ENCODE measurements at places on chromosomes 6 and 20. TPM values are rescaled to one million over a fixed set of nuclear protein-coding genes. Genes with fewer than 3 reads are reported as not detected.

- no peak overlapping the region for H3K4me3 ChIP-seq
- no peak overlapping the region for H3K27ac ChIP-seq
- H3K27me3 ChIP-seq = peaks cover 14% of the 10 kb centered on the region
- DNase-seq = no peak
- H3K4me1 ChIP-seq = no peaks in the 10 kb centered on the region
- H3K36me3 ChIP-seq = no peaks in the 10 kb centered on the region
Observed at GRCh38 chr6:152941746-152942145, 41.1 kb downstream of the FBXO5 start.

DNA sequence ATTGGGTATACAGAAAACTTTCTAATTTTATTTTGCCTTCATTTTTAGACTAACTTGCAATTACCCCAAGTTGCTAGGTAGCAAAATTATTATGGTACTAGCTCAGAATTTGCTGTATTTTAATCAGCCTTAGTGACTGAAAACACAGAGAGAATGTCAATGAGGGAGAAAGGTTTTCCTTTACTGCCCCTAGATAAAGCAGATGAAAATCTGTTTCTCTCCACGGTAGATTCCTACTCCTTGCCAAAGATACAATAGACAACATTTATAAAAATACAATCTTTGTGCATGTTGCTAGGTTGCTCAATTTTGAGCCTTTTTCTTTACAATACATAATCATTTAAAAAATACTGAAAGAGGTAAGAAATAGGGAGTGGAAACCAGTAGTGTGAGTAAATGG, 222.2 kb downstream of the BCKDHB start:
- H3K4me1 ChIP-seq = no peaks in the 10 kb centered on the region
- H3K36me3 ChIP-seq = no peaks in the 10 kb centered on the region
- no peak overlapping the region for H3K4me3 ChIP-seq
- no peak overlapping the region for H3K27ac ChIP-seq
- no peaks in the 10 kb centered on the region for H3K27me3 ChIP-seq

The DNAJC5 gene
- 32.5 TPM for total RNA-seq

DNA sequence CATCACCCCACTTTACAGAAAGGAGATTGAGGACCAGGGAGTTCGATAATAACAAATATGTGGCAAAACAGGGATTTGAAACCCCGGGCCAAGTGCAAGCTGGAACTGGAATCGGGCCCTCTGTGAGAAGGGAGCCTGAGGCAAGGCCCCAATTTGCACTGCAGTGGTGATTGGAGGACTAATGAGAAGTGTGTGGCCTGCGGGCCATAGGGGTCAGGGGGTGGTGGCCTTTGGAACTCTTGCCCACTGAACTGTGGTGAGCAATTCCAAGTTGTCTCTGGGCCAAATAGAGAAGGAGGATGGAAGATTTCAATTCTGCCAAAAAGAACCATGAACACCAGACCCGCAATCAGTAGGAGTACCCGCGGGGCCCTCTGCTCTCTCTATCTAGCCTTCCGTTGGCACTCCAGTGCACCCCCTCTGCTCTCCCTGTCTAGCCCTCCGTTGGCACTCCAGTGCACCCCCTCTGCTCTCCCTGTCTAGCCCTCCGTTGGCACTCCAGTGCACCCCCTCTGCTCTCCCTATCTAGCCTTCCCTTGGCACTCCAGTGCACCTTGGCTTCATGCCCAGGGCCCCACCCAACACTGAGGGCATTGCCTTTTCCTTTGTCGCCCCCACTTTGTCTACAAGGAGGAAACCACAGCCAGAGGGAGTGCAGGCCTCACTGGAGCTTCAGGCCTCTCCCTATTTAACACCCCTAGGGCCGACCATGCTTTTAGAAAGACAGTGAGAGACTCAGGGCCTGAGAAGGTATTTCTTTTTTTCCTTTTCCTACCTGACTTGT, 6.0 kb upstream of the PTPRA start:
- no peak for DNase-seq
- H3K4me3 ChIP-seq = no peak overlapping the region
- peaks cover 24% of the 10 kb centered on the region for H3K36me3 ChIP-seq
- H3K4me1 ChIP-seq = peaks cover 62% of the 10 kb centered on the region

DNA sequence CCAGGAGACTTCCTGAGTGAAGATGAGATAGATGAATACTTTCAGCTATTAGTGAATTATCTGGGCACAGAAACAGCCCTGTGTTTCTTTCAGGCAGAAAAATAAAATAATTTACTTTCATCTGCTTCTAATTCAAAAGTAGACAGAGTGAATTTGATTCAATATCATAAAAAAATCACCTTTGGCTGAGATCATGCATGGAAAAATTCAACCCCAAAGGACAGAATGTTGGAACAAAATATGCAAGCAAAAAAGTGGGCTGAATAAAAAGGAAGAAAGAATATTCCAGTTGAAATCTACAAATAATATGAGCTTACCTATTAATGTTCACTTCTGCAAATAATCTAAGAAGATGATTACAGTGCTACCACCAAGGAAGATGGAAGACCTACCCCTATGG, 546.9 kb downstream of the TFAP2B start:
- DNase-seq = no peak
- no peaks in the 10 kb centered on the region for H3K27me3 ChIP-seq
- no peak overlapping the region for H3K4me3 ChIP-seq
- no peaks in the 10 kb centered on the region for H3K36me3 ChIP-seq
- no peak overlapping the region for H3K27ac ChIP-seq
- H3K4me1 ChIP-seq = no peaks in the 10 kb centered on the region

- peaks cover 60% of the 10 kb centered on the region for H3K36me3 ChIP-seq
- H3K4me1 ChIP-seq = peaks cover 53% of the 10 kb centered on the region
- H3K27ac ChIP-seq = no peak overlapping the region
- no peaks in the 10 kb centered on the region for H3K27me3 ChIP-seq
Observed at GRCh38 chr6:33304216-33304615, 5.5 kb upstream of the RGL2 start.

DNA sequence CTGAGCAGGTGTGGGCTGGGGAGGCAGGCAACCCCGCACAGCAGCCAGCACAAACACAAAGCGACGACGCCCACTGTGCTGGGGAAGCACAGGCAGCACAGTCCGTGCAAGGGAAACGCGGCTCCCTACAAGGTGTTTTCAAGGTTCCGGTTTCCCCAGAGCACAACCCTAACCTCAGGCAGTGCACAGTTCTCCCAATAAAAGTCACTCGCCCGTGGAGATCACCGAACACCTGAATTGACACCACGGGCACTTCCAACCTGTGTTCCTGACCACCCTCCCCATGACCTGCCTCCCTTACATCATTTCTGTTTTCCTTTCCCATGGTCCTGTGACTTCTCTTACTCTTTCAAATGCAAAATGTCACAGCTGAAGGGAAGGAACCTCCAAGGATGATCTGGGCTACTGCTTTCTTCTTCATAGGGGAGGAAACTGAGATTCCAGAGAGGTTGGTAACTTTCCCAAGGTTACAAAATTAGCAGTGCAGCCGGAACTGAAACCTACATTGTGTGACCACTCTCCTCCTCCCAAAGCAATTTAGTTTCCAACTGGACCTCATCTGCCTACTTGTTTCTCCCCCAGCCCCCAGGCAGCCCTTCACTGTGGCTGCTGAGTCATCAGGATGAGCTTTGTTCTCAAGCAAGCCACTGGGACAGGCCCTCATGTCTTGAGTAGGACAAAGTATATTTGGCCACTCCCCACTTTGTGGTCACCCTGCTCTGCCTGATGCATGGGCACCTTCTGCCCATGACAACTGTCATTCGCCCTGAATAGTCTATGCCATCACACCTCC, 125.3 kb downstream of the ATXN1 start:
- H3K4me1 ChIP-seq = peaks cover 42% of the 10 kb centered on the region
- no peaks in the 10 kb centered on the region for H3K27me3 ChIP-seq
- H3K4me3 ChIP-seq = no peak overlapping the region
- peak; percentile 42 for DNase-seq
- no peak overlapping the region for H3K27ac ChIP-seq
- peaks cover 39% of the 10 kb centered on the region for H3K36me3 ChIP-seq

DNA sequence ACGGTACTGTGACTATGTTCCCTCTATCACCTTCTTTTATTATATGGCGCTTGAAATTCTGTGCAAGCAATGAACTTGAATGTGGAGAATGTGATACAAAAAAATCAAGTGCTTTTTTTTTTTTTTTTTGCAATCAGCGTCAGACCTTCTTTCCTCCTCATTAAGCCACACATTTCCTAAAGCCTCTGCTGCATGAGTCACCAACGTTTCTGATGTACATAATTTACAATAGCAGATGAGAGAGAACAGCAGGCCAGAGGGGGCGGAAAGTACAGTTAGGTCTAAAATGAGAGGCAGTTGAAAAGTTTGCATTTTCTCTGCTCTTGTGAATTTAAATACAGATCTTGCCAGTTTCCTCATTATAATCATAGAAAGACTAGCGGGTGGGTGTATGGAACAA, 114.6 kb upstream of the RIPOR2 start:
- DNase-seq = peak; percentile 86
- peaks cover 3% of the 10 kb centered on the region for H3K36me3 ChIP-seq
- no peaks in the 10 kb centered on the region for H3K27me3 ChIP-seq
- peak overlapping the region; percentile 63 for H3K4me3 ChIP-seq

The TBX18 gene
- total RNA-seq = not detected

DNA sequence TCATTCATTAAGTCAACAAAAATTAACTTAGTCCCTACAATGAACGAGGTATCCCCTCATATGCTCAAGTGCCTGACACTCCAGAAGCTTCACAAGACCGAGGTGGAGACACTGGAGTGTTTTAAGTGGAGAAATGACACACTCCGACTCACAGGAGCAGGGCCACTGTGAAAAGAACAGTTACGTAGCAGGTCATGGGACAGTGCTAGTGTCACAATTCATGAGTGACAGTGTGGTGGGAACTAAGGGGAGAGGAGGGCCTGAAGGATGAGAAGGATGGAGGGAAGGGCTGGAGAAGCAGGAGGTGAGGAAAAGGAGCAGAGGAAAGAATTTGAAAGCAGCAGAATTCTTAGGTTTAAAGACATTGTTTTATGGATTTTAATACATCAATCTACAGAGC, 1.3 kb upstream of the HLA-A start:
- H3K27ac ChIP-seq = peak overlapping the region; percentile 100
- no peaks in the 10 kb centered on the region for H3K27me3 ChIP-seq
- DNase-seq = no peak
- H3K4me1 ChIP-seq = peaks cover 34% of the 10 kb centered on the region

DNA sequence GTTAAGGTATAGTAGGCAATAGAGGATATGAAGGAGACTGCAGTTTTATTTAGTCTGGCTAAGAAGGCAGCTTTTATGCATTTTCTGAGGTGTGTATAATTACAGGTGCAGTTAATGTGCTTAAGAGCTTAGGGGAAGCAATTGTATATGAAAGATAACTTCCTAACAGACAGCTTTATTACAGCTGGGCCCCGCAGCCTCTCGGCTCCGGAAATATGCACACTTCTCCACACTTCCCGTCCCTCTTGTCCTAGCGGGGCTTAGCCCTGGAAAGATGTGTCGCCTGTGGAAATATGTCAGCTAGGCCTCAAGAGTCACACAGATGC, 178.4 kb upstream of the ARID1B start:
- H3K4me1 ChIP-seq = no peaks in the 10 kb centered on the region
- no peaks in the 10 kb centered on the region for H3K36me3 ChIP-seq

- H3K27ac ChIP-seq = no peak overlapping the region
- DNase-seq = no peak
- no peaks in the 10 kb centered on the region for H3K36me3 ChIP-seq
Observed at GRCh38 chr6:148293181-148293995, 49.2 kb upstream of the SASH1 start.

The UBR2 gene
- 24.5 TPM for total RNA-seq

DNA sequence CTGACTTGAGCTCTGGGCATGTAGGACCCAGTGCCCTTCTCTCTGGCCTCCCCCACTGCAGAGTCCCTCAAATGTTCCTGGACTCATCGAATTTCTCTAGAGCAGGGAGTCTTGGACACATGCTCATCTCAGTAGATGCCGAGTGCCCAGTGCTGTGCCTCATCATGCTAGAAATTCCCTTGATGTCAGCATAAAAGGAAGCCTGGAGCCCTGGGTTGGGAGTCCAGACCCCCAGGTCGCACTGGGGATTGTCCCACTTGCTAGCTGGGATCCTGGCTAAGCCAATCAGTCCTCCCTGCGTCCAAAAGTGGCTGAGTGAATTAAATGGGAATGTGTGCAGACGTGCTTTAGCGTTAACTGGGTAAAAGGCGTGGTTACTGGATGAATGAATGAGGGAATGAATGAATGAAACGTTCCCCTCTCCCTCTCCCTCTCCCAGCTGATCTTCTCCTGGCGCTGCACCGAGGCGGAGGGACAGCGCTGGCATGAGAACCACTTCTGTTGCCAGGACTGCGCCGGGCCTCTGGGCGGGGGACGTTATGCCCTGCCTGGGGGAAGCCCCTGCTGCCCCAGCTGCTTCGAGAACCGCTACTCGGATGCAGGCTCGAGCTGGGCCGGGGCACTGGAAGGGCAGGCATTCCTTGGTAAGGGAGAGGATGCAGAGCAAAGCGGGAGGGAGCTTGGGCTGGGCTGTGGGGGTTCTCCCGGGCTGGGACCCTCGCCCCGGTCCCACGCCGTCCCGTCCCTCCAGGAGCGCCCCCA, 1.6 kb upstream of the TOMM6 start:
- DNase-seq = peak; percentile 18
- H3K4me3 ChIP-seq = peak overlapping the region; percentile 91
- peaks cover 24% of the 10 kb centered on the region for H3K4me1 ChIP-seq
- H3K36me3 ChIP-seq = peaks cover 23% of the 10 kb centered on the region
- no peak overlapping the region for H3K27ac ChIP-seq

DNA sequence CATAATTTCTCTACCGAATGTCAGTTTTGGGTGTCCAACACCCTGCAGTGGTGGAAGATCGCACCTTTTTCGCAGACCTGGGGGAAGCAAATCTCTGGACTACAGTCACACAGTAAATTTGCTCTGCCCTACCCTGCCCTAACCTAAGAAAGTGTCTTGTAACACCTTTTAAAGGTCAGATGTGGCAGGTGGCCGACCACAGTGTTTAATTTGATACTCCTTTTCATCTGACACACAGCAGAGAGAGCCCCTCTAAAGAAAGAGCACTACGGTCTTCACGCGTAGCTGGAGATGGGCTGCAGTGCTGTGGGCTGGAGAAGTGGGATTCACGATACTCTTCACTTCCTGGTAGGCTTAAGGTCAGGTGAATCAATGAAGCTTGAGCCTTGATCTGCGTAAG, 109.9 kb downstream of the TMEM242 start:
- H3K27me3 ChIP-seq = no peaks in the 10 kb centered on the region
- H3K36me3 ChIP-seq = no peaks in the 10 kb centered on the region
- DNase-seq = no peak
- no peak overlapping the region for H3K4me3 ChIP-seq
- no peak overlapping the region for H3K27ac ChIP-seq
- H3K4me1 ChIP-seq = no peaks in the 10 kb centered on the region

Measured in activated CD8-positive, alpha-beta T cell treated with anti-CD3 and anti-CD28 coated beads for 36 hours (primary cell).